Immature natural killer cell (primary cell): ENCODE measurements at places on chromosomes 3 and 15. TPM values are rescaled to one million over a fixed set of nuclear protein-coding genes. Genes with fewer than 3 reads are reported as not detected.

DNA sequence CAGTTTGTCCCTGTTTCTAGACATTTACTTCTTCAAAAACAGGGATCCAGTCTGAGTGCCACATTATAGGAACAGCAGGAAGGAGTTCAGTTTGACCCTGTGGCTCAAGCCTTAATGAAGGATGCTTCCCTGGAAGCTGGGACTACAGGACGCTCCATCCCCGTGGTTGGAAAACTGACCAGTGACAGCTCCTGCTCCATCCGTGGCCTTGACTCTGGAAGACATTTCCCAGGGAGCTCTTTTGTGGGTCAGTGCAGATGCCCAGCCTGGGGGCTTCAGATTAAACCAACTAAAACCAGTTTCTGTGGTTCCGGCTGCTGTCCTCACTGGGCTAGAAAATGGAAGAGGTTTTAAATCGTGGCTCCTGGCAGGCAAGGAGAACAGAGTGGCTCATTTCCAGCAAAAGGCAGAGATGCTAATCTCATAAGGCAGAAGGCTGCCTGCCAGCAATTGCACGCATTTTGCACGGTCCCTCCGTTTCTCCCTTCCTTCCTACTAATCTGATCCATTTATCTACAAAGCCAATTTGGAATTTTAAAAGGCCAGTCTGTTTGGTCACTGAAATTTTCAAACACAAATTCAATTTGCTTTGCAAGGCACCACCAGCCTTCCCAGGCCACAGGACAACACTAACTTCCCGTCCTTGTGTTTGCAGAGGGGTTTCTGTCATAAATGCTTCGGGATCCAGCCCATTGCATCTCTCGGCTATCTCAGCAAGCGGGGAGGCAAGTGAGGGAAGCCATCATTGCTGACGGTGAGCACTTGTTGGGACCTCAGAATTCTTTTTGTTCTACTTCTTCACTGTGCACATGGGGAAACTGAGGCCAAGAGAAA, 6.2 kb upstream of the SSUH2 start:
- H3K4me1 ChIP-seq: no peaks in the 10 kb centered on the region
- H3K27ac ChIP-seq: no peak overlapping the region
- no peaks in the 10 kb centered on the region for H3K36me3 ChIP-seq
- no peaks in the 10 kb centered on the region for H3K27me3 ChIP-seq
- no peak overlapping the region for H3K4me3 ChIP-seq
- no peak for DNase-seq

Gene FSD2
- polyA plus RNA-seq: not detected

GRCh38 chr3:108391917-108392593, 95.7 kb downstream of the HHLA2 start:
- no peak for DNase-seq
- H3K4me3 ChIP-seq: no peak overlapping the region
- no peaks in the 10 kb centered on the region for H3K36me3 ChIP-seq
- H3K27ac ChIP-seq: no peak overlapping the region
- no peaks in the 10 kb centered on the region for H3K27me3 ChIP-seq
- peaks cover 24% of the 10 kb centered on the region for H3K4me1 ChIP-seq

Gene VIPR1
- polyA plus RNA-seq: 0.30 TPM

Gene ADIPOQ
- polyA plus RNA-seq: not detected

Gene WNT5A
- not detected for polyA plus RNA-seq

Gene LRRN1
- 0.30 TPM for polyA plus RNA-seq

Gene KNG1
- polyA plus RNA-seq: not detected

Gene KLF15
- not detected for polyA plus RNA-seq
